ENCODE measurements at places on chromosomes 1 and 21.

GRCh38 chr1:227929751-227930472, 17.8 kb downstream of the WNT9A start:
- no peak for DNase-seq

- no peak for DNase-seq
Observed at GRCh38 chr1:63982201-63982600, 208.4 kb downstream of the ROR1 start.

- no peak for DNase-seq
Observed at GRCh38 chr1:177077006-177077405, 87.5 kb downstream of the ASTN1 start.

DNA sequence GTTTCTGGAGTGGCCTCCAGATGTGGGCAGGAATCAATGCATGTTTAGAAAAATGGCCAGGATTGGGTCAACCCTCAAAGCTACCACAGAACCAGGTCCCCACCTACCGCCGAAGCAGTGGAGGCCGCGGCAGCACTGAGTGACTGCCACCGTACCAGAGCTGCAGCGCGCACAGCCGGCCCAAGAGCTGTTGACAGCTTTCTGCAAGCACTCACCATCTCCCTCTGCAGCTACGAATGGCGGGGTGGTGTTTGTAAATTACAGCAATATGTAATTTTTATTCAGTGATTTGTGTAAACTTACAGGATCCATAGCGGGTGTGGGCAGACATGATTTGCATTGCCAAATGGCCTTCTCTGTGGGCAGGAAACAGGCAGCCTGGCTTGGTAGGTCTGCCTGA, 96.4 kb downstream of the CAMK2N1 start:
- DNase-seq = no peak

- DNase-seq = peak; percentile 48
Observed at GRCh38 chr1:112618721-112619517, at the start of gene ST7L. Gene ST7L, minus strand, starts transcription at chr1:112619141. Its CDS starts 28 bp downstream, at chr1:112619113.

DNA sequence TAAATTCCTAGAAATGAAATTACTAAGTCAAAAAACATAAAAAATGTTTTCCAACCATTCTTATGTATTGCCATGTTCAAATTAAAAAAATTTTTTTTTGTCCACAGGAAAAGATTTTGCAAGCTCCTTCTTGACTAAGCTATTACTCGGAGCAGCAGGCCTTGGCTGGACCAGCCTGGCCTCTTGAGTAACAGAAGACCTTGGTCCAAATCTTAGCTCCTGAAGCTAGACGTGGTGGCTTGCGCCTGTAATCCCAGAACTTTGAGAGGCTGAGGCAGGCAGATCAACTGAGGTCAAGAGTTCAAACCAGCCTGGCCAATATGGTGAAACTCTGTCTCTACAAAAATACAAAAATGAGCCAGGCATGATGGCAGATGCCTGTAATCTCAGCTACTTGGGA, 77.6 kb downstream of the CLSTN1 start:
- no peak for DNase-seq

GRCh38 chr1:185409763-185410528, 92.9 kb upstream of the IVNS1ABP start:
- no peak for DNase-seq

- DNase-seq = no peak
Observed at GRCh38 chr1:61186753-61187152, 104.4 kb downstream of the NFIA start.

DNA sequence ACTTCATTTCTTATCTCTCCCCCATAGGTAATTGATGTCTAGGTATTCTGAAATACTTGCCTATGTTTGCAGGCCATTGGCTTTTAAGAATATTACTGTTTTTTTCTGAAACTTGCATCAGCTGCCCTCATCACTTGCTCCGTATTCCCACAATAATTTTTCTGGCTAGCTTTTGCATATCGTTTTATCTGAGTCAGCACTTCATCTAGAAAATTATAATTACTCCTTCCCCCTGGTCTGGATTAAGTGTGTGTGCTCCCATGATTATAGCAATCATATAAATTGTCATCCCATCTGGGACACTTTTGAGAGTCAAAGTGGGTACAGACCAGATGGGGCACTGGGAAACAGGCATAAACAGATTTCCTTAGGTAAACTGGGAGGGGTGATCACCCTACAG, 583.2 kb upstream of the B3GALT2 start:
- DNase-seq = no peak

GRCh38 chr1:64675718-64676345, 69.0 kb upstream of the RAVER2 start:
- DNase-seq = no peak

DNA sequence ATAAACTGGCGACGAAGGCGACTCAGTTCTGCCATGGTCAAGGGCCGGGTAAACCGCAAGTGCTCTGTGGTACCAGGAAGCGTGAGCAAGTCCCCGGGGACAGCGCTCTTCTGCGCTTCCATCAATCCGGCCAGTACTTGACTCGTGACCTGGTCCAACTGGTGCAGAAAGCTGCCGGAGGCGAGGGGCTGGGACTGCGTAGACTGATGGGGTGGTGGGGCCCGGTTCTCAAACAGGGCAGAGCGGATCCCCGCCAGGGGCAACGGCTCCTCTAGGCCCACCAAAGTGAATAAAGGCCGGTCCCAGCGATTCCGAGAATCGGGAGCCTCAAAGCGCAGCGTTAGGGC, 852 bp downstream of the KTI12 start:
- DNase-seq = no peak

- DNase-seq = no peak
Observed at GRCh38 chr1:71785450-71785849, 496.9 kb downstream of the NEGR1 start.

- DNase-seq = no peak
Observed at GRCh38 chr1:98028800-98029199, 108.0 kb upstream of the DPYD start.

- no peak for DNase-seq
Observed at GRCh38 chr1:184532199-184532598, 145.4 kb downstream of the C1orf21 start.

GRCh38 chr1:11198851-11199594, 9.9 kb downstream of the ANGPTL7 start:
- DNase-seq = no peak

DNA sequence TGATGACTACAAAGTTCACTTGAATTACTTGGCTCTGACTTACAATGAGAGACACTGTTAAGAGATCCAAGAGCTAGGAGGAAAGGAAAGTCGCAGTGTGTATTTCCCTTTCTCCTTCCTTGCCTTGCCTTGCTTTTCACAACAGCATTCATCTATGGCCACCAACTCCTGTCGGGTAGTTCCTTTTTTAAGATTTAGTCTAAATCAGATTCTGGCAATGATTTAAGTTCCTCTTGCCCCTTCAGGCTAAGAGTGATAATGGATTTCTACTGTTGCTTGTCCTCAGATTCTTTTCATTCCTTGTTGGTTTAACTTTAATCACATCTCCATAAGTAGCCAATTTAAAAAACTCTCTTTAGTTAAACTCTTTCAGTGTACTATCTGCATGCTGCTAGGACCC, 91.9 kb downstream of the GTF2B start:
- DNase-seq = no peak

GRCh38 chr1:232877365-232878028, 72.3 kb downstream of the MAP10 start:
- no peak for DNase-seq

DNA sequence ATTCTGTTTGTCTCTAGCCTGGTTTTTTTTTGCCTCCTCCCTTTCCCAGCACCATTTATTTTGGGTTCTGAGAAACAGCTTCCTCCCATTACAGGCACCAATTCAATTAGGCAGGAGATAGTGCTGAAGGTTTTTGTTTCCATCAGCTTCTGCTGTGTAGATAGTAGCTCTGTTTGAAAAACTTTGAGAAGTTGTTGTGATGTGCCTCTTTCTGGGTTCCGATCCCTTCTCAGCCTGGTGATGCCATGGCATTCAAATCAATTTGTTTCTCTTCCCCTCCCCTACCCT, 109.0 kb downstream of the NFIA start:
- DNase-seq = no peak

- DNase-seq = no peak
Observed at GRCh38 chr1:152398812-152399698, 15.0 kb downstream of the CRNN start.

- DNase-seq = no peak
Observed at GRCh38 chr1:153616917-153617311, 789 bp upstream of the S100A14 start.

GRCh38 chr1:214859647-214860046, 222.9 kb upstream of the KCNK2 start:
- DNase-seq = no peak

- no peak for DNase-seq
Observed at GRCh38 chr1:87146538-87146937, 182.1 kb upstream of the LMO4 start.

DNA sequence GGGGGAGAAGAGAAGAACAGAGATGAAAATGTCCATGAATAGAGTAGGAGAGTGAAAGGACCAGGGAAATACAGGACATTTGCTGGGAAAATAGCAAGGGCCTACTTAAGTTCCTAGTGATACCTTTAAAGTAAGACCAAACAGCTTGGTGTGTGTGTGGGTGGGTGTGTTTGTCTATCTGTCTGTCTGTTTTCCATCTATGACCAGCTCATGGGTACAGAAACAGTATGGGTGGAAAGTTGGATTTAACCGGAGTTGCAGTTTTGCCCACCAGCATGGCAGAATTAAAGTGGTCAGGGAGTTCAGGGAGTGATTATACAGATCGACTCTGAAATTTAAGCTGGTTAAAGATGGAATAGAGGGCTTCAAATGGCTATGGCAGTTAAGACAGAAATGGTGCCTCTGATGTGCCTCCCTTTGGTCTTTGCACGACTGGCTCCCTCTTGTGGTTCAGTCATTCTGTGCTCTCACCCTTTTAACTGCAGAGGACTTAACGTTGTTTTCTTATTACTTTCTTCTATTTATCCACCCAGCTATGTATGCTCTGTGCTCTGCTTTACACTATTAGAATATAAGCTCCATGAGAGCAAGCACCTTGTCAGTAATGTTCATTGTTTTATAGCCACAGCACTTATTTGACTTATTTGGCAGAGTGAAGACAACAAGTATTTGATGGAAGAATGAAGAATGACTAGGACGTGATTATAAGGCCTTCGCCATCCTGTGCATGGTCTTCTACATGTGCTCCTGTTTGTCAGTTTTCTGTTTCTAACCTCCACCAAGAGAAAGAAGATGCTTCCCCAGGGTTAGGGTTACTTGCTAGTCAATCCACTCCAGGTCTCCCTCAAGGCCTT, 72.7 kb upstream of the AK4 start:
- peak; percentile 53 for DNase-seq

DNA sequence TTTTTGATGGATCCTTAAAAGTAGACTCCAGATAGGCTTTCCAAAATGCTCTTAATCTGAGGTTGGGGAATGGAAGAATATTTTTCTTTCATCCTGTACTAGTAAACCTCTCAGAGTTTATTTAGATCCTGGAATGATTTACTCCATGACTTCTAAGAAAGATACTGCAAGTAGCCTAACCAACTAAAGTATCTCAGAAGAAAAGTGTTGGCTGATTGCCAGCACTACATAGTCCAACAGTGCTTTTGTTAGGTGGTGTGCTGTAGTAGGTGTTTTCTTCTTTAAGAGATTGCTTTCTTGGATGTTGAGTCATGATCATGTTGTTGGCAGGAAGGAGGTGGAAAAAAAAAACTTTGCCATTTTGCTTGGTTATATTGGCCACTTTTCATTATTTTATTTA, 119.8 kb downstream of the OSBPL9 start:
- no peak for DNase-seq

- DNase-seq = peak; percentile 30
Observed at GRCh38 chr1:207619871-207620542, 24.9 kb upstream of the CR1L start.

DNA sequence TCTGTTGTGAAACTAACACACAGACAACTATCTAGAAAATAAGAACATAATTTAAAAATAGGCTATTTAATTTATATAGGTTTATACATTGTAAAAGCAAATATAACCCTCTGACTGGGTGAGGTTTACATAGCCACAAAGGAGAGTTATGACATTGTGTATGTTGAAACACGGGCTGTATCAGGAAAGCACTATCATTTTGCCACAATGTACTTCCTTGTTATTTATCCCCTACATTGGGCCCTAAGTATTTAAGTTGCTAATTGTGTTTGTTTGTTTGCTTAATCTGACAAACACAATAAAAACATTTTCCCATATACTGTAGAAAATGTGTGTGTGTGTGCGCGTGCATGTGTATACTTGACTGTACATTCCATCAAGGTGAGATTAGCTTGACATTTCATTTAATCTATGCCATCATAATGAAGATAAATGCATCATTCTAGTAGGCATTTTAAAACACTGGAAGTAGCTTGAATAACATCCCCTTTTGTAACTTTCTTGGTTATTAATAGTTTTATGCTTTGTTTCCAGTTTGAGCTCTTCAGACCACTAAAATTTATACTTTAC, 72.1 kb downstream of the RGS13 start:
- DNase-seq = no peak

DNA sequence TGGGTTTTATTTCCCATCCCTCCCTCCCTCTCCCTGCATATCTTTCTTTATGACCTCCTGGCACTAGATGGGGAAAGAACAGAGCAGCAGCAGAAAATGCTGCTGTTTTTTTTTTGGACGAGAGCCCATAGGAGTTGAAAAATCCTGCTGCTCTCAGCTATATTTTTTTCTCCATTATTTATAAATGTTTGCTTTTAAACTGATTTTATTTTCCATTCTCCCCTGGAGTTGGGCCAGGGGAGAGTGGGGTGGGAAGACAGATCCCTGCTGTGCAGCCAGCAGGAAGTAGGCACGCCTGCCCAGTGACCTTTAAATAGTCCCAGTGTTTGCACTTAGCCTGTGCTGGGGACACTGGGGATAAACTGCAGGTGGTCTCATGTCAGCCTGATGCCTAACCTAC, 17.4 kb downstream of the SFT2D2 start:
- DNase-seq = no peak

- no peak for DNase-seq
Observed at GRCh38 chr1:232380596-232380995, 249.3 kb downstream of the SIPA1L2 start.

DNA sequence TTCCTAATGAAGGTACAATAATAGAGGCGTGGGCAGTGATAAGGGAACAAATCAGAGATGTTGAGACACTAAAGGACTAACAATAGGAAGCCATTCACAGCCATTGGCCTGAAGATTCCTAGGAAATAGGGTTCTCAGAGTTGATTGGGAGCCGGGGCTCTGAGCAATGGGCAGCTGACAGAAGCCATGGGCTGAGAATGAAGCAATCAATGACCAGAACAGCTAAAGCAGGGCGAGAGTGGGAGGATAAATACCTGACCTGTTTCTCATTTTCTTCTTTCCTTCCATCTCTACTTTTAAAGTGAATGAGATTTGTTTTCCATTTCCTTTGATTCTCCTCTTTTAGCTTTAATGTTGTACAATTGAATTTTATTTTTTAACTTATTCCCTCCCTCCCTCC, 774.7 kb upstream of the ADGRL4 start:
- DNase-seq = no peak

GRCh38 chr1:180234369-180235076, 4.5 kb downstream of the LHX4 start:
- DNase-seq = no peak

GRCh38 chr1:65668368-65668767, 124.3 kb upstream of the PDE4B start:
- no peak for DNase-seq

DNA sequence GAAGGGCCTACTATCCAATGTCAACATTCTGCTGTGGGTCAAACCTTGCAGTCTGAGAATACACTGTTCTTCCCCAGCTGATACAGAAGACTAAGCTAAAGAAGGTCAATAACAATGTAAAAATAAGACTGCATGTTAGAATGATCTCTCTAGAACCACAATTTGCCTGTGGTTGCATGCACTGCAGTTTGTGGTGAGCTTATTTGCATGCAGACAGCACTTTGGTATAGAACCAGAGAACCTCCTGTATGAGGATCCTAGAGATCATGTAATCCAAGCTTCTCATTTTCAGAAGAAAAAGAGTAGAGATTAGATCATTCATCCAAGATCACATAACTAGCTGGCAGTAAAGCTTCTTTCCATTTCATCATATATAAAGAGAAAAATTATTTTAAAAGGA, 15.8 kb downstream of the SYNJ1 start:
- DNase-seq = no peak

Data from GDM1 (cell line).